ENCODE measurements at places on chromosomes 1 and 21. TPM values are rescaled to one million over a fixed set of nuclear protein-coding genes. Genes with fewer than 3 reads are reported as not detected.

DNA sequence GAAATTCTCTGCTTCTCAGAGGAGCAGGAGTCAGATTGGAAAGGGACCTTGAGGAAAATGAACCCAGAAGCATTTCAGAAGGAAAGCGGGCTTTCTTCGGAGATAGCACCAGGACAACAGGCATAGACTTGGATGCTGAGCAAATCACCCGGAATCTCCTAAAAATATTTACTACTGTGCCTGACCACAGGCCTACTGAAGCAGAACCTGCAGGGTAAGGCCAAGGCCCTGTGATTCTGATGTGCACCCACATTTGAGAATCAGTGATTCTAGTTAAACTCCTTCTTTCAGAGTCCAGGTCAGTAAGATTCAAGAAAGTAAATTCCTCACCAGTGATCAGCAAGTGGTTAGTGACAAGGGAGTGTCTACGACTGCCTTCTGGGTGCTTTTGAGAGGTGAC lies 307.3 kb upstream of the DUSP10 start:
- no peak for DNase-seq

DNA sequence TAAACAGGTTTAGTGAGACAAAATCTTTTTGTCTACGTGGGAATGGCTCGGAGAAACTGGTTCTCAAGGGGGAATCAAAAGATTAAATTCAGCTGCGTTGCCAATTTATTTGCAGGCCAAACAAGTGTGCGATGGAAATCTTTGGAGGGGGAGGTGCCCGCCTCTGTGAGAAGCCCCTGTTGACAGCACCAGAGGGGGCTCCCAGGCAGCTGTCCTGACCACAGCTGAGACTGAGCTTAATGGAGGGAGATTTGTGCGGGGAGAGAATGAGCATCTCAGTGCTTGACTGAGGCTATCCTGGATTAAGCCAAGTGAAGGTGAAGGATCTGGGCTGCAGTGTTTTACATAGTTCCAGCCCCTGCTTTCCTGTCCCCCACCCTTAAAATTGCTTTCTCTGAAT lies 169.7 kb downstream of the ATG4C start:
- DNase-seq: no peak

TMEM82 gene
- not detected for total RNA-seq

BCL10 gene
- 28.1 TPM for total RNA-seq

GRCh38 chr21:45367402-45368351 lies 37.3 kb upstream of the COL18A1 start:
- no peak for DNase-seq
